Lower lobe of right lung (tissue), 2 donors: ENCODE measurements at places on chromosomes 2 and 18. TPM values are rescaled to one million over a fixed set of nuclear protein-coding genes. Genes with fewer than 3 reads are reported as not detected.

PCARE gene
- 0.95 TPM for total RNA-seq

GRCh38 chr2:33363325-33364298 lies 112.8 kb upstream of the RASGRP3 start:
- DNase-seq, result no peak

DNA sequence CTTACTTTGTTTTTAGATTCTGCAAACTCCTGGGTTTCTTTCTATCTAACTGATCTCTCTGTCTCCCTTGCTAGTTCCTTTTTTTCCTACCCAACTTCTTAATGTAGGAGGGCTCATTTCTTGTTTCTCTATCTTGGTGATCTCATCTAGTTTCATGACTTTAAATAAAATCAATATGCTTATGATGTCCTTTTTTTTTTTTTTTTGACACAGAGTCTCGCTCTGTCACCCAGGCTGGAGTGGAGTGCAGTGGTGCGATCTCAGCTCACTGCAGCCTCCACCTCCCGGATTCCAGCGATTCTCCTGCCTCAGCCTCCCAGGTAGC lies 42.2 kb upstream of the IL1RL1 start:
- no peak for DNase-seq

GRCh38 chr2:75361486-75361885 lies 162.2 kb upstream of the TACR1 start:
- no peak for DNase-seq

UGGT1 gene
- total RNA-seq, result 49.6 TPM
